ACHN (cell line): ENCODE measurements at places on chromosomes 5 and 9.

DNA sequence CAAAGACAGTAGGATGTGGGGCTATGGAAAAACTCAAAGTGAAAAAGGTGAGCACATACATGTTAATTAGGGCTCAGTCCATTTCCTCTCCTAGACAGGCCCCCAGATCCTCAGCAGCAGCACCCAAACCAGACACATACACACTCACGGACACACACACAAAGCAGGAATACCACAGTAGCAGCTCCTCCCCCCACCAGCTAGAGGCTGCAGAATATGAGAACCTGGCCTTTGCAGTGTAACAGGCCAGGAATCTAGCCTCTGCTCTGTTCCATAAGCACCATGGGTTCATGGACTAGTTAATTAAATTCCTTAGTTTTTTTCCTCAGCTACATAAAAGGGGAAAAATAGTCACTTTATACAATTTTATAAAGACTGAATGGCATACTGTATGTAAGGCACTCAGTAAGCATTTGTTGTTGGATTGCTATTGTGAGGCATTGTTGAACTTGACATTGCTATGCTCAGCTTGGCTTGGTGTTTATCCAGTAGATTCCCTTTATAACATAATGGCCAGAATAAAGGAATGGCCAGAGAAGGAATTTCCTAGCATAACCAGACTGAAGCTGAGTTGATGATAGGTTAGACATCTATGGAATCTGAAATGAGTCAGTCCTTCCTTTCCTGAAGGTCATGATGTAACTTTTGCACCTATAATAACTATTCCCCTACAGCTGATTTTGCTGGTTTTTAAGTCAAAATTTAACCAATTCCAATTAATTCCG lies 186.8 kb downstream of the SEMA5A start:
- peak; percentile 12 for DNase-seq

- DNase-seq, result no peak
These were observed 43.0 kb upstream of the COL15A1 start for GRCh38 chr9:98900725-98901124.

DNA sequence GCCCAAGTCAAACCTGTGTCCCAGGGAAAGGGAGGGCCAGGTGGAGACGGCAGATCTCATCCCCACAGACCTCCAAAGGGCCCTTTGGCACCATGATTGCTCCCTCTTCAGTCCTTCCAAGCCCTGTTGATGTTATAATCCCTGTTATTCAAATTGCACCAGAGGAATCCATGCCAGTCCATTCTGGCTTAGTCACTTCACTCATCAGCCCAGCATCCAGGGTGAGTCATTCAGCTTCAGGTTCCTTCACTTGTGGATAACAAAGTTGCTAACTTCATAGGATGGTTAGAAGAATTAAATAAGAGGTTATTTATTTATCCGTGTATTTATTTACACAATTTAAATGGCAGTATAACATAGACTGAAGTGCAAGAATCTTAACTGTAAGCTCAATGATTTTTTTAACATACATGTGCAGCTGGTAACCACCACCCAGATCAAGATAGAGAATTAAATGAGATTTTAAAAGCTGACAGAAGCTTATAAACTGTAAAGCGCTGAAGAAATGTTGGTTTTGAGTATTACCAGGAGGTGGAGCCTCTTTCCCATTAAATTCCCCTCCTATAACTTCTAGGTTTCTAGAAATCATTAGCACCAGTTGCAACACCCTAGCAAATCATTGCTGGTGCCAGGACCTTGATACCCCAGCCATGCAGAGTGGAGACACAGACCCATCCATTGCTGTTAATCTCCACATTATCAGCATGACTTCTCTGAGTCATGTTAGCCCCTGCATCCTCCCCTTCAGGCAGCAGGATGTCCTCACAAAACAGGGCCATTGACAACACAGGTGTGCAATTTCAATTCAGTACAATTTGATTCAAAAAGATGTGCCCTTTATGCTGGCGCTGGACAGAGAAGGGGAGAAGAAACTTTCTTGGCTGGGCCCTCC lies 77.4 kb downstream of the SEC61B start:
- peak; percentile 49 for DNase-seq

- DNase-seq, result no peak
These were observed 107.0 kb downstream of the ZNF354C start for GRCh38 chr5:179166886-179167841.

DNA sequence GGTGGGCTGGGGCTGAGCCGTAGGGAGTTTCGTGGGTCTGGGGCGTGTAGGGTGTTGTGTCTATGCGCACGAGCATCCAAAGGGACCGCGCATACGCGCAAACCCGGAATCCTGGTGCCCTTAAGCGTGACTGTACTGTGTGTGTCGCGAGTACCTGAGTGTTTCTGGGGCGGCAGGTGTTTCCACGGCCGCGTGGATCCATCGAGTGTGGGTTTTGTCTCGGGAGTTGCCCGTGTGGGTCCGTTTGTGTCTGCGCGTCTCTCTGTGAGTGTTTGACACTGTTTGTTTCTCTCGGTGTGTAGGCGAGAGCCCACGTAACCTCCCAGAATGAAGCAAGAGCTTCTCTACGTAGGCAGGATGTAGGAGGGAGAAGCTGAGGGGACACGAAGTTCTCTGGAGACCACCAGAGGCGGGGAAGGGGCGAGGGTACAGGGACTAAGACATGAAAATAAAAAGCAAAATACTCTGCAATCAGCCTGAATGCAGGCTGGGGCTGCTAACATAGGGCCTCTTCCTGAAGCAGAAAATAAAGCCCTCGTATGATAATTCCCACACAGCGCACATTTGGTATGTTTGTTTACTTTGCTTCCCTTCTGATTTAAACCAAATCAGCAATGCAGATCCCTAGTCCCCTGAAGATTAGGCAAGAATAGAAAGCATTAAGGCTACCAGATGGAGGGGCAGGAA lies 588 bp upstream of the BRINP1 start:
- peak; percentile 2 for DNase-seq

GRCh38 chr5:148491793-148492184 lies 108.0 kb downstream of the FBXO38 start:
- no peak for DNase-seq

DNA sequence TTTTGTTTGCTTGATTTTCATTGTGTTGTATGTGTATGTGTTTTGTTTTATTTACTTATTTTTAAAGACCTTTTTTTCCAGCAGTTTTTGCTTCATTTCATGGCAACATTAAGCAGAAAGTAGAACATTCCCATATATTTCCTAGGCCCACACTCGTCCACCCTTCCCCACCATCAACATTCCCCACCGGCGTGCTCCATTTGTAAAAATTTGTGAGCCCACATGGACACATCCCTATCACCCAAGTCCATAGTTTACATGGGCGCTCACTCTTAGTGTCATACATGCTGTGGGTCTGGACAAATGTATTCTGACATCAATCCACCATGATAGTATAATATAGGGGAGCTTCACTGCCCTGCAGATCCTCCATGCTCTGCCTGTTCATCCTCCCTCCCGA lies 133.8 kb downstream of the ADAMTS16 start:
- DNase-seq, result no peak

- no peak for DNase-seq
These were observed 159.9 kb downstream of the FANCC start for GRCh38 chr9:95157481-95158151.

DNA sequence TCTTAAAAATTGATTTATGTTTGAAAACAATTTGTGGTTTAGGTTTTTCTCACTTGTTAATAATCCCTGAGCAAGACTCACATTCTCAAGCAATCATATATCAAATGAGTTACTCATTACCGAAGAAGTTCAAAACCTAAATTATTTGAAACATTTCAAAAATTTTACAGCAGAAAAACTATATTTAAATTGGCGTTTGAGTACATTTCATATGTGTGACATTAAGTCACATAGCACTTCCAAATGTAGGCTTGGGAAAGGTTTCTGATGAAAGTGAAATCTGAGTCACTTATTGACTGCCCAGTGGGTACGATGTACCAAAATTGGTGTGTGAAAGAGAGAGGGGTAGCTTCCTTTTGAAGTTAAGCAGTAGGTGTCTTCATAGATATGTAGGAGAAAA lies 411.4 kb upstream of the SGCD start:
- no peak for DNase-seq

- no peak for DNase-seq
These were observed 134.1 kb downstream of the NUDT12 start for GRCh38 chr5:103428411-103428871.

DNA sequence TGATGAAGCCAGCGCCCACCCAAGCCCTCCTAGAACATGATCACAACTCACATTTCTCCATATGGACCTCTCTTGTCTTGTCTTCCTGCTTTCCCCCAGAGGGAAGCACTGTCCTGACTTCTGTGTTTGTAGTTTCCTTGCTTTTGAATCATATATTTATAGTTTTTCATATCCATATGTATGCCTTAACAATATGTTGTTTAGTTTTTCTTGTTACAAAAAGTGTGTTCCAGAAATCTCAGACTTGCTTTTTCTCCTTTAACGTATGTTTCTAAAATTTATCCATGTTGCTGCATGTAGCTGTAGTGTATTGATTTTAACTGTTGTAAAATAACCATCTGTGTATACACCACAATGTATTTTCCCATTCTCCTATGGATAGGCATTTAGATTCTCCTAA lies 182.0 kb upstream of the SMIM23 start:
- no peak for DNase-seq

DNA sequence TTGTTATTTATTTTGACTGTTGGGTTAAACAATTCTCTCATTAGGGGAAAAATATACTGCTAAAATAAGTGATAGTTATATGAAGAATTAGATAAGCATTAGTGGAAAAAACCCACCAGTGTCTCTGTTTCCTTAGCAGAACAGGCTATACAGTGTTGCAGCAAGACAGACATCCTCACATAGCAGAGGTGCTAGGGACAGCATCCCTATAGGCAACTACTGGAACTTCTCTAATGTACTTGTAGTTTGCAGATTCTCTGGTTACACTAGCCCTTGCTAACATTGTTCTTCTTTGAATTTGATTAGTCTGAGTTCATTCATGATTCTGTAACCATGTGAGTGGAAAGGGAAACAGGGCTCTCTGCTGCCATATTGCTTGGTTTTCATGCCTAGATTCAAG lies 661.8 kb upstream of the RGMB start:
- DNase-seq, result no peak

DNA sequence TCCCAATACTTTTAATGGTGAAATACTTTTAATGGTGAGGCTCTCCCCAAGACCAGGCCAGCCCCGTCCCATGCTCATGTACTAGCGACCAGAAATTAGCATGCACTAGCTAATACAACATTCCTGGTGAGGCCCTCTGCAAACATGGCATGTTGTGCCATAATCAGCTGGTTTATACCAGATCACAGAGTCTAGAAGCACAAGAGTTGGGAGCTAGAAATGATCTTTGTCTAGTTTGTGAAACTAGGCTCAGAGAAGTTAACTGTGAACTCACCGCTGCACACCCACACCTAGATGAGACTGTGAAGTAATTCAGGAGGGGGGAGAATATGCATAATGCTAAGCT lies 37.4 kb downstream of the MTMR12 start:
- DNase-seq, result no peak

- no peak for DNase-seq
These were observed 559.8 kb downstream of the MAT2B start for GRCh38 chr5:164065266-164065665.

DNA sequence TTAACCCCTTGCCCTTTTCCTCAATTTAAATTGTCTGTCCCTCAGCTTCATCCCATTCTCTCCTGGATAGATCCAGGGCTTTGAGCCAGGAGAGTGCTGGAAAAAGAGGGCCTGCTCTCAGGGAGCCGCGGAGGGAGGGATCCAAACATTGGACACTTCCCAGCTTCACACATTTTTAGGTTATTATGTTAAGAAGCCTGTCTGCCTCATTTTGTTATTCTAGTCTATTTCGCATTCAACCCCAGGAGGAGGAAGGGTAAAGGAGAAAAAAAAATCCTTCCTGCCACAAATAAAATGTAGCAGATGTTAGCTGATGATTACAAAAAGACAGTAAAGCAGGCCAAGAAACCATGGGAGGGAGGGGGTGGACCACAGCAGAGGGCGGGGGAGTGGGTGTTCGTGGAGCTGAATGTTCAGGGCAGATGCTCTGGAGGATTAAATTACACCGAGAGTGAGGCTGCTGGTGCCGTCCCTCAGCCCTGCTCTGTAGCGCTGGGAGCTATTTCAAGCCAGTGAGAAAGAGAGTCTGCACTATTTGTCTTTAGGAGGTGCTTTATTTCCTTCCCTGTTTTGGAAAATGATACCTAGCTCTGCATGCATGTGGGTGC lies 60.6 kb upstream of the ZFR start:
- DNase-seq, result no peak

- DNase-seq, result no peak
These were observed 159.0 kb downstream of the CPLANE1 start for GRCh38 chr5:37090123-37090726.

GRCh38 chr5:96648593-96648992 lies 13.6 kb upstream of the CAST start:
- DNase-seq, result no peak

- peak; percentile 65 for DNase-seq
These were observed 74.2 kb downstream of the NTNG2 start for GRCh38 chr9:132235894-132236661.

DNA sequence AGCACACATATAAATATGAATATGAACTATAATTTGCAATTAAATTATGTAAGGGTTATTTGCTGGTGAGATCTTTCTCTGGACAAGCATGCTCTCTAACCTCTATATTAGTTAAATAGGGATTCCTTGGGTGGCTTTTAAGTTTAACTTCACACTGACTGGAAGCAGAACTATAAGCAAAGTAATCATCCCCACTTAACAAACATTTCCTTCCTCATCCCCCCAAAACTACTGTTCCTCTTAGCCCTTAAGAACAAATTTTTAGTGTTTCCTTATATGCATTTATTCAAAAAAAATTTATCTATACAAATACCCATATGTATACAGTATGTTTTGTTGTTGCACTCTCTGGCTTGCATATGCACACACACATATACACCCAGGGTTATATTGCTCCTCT lies 512.1 kb upstream of the MEF2C start:
- no peak for DNase-seq

- DNase-seq, result peak; percentile 58
These were observed 87.6 kb downstream of the ERP44 start for GRCh38 chr9:100011062-100011681.

DNA sequence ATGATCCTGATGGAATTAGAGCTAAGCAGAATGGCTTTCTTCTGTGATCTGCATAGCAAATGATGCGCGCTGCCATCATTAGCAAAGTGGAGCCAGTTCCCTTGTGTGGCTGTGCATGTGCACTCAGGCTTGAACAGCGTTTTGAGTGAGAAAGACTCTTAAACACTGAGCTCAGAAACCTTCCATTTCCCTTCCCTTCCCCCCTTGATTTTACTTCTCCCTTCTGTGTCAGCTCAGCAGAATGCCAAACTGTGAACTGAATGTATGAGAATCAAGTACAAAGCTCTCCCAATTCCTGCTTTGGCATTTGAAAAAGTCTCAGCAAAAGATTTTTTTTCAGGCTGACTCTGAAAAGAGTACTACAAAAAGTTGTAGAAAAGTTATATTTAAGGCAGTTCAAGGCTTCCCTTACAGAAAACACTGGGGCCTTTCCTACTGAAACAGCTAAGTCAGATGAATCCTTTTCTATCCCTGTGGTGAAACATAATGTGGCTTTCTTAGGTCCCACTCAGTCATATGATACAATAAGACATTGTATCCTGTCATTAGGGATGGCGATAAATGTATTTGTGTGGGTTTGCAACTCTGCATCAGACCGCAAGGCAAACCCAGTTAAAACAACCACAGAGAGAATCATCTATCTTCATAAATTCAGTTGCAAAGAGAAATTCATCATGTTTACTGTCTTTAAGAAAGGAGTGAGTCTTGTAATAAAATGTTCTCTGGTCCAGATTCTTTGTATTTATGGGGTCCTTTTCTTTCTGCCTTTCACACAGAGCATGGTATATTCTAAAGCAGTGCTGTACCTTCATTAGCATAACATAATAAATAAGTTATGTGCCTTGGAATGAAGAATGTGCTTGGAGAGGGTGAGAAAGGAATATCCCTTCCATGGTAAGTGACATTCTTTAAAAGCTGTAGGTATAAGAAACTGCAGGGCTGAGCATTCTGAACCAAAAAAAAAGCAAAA lies 222.6 kb downstream of the CAAP1 start:
- DNase-seq, result no peak
